ENCODE measurements at places on chromosomes 6 and 20.

GRCh38 chr20:63071541-63072181 lies 64.9 kb upstream of the BHLHE23 start:
- DNase-seq: no peak

GRCh38 chr6:151385177-151385576 lies 6.2 kb downstream of the ZBTB2 start:
- DNase-seq: no peak

DNA sequence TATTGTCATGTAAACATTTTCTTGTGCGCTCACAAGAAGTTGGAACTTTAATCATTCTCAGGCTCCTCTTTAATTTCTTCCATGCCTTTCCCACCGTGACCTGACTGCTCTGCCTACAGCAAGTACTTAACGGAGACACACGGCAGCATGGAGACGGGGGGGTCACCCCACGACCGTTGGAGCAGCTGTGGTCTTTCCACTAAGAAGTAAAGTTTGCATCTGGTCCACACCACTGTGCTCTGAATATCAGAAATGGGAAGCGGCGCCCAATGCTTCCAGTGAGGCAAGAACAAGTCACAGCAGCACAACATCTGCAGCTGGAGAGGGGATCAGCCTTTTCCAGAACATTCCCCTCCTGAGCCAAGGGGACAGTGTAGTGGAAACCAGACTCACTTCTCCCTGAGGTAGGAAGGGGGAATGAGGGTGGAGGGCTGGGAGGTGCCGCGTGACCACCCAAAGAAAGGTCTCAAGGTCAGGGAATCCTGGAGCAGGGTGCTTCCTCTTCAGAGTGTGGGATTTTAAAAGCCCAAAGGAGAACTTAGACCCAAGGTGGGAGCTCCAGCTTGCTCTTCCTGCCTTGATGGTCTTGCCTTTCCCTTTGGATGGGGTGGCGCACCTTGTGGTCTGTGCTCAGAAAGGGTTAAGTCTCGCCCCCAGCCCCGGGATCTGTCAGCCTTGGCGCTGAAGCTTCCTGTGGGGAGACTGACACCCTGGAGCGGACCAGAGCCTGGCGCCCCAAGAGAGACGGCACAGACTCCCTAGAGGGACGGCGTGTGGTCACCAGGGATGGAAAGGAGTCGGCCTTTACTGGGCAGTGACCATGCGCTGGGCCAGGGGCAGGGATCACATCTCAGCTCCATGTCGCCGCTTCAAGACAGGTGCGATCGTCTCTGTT lies 25.6 kb upstream of the SMOC2 start:
- no peak for DNase-seq

GRCh38 chr6:140932909-140933308 lies 1199.8 kb upstream of the GJE1 start:
- DNase-seq: no peak

- no peak for DNase-seq
Measured at GRCh38 chr6:34679552-34680253, 16.9 kb downstream of the ILRUN start.

GRCh38 chr6:35919085-35919826 lies 1.6 kb downstream of the SRPK1 start:
- DNase-seq: no peak

- no peak for DNase-seq
Measured at GRCh38 chr6:145372671-145373151, 362.6 kb downstream of the EPM2A start.

DNA sequence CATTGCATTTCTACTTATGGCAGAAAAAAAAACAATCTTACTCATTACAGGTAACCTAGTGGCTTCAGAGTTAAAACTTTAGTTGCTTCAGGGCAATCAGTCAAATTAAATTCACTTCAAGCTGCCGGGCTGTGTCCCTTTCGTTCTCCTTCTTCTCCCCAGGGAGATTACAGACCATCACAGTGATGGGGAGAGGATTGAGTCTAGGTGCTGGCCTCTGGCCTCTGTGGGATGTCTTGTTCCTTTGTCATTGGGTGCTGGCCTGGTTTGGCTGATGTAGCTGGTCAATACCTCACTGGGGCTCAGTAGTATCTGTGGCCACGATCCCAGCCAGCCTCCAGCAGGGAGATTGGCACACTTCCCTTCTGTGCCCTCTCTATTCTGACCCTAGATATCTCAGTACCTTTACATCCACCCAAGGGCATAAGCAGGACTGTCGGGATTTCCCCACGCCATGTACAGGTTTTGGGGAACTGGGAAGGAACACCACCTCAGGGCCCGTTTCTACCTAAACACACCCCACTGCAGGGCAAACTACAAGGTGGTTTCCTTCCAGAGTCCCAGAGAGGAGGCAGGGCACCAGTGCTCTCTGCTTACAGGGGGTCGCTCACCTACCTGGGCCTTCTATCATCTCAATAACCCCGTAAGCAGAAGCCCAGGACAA lies 15.4 kb downstream of the FYN start:
- no peak for DNase-seq
